ENCODE measurements at places on chromosomes 11 and 22.

GRCh38 chr22:37461961-37462360 lies 24.2 kb downstream of the MFNG start:
- no peak for DNase-seq

DNA sequence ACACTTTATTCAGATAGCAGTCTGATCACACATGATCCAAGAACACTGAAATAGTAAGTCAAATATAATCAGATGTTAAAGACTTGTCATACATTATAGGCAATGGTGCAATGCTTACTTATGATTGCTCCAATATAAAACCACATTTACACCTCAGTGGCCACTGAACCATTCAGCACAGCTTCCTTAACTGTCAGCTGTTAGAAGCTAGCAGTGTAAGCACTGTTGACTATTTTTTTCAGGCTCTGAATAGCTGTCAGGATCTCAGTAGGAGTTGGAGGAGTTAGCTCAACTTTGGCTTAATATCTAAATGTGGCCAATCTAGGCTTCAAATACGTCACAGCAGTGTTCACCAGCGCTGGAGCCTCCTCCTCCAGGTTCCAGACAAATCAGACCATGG lies 36.6 kb downstream of the METTL15 start:
- no peak for DNase-seq

- DNase-seq = peak; percentile 86
Observed at GRCh38 chr22:27748751-27749191, 52.8 kb downstream of the MN1 start.

DNA sequence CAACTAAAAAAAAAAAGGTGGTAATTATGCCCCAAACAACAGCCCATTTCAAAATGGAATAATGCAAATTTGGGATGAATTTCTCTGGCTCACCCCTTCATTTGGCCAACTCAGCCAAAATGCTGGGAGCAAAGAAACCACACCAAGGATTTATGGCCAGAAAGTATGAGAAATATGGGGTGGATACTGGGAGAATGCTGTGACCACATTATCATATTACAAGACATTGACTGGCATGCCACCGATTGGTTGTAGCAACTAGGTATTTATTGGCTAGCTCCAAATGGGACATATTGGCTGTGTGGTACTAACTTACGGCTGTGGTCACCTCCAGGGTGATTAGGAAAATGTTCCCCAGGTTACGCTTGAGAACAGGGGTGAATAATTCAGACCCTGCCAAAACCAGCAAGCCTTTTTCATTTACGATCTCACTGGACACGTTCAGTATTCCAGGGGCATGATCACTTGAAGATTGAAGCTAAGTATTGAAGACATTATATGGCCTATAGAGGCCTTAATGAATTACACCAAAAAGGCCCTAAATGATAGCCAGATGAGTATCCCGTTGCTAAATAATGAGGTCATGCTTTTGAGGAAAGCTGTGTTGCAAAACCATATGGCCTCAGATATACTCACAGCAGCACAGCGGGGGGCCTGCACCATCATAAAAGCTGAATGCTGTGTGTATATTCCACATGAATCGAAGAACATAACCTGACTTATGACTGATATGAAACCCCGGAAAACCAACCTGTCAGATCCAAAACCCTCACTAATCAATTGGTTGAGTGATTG lies 3.8 kb upstream of the FDX1 start:
- peak; percentile 30 for DNase-seq

- DNase-seq = no peak
Observed at GRCh38 chr22:27466229-27466628, 335.3 kb downstream of the MN1 start.

DNA sequence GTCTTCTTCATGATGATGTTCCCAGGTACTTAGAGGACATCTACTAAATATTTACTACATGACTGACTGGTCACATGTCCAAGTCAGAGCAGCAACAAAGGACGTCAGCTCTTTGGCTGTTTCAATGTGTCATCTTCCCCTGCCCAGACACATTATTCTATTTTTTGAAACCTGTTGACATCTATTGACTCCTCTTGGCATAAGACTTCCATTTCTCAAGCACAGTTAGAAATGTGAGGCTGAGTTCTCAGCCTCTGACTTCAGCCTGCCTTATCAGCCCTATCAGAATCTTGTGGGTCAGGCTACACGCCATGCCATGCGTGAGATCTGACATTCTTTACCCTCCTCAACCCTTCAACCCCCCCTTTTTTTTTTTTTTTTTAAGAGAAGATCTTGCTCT lies 63.8 kb downstream of the SC5D start:
- DNase-seq = no peak

DNA sequence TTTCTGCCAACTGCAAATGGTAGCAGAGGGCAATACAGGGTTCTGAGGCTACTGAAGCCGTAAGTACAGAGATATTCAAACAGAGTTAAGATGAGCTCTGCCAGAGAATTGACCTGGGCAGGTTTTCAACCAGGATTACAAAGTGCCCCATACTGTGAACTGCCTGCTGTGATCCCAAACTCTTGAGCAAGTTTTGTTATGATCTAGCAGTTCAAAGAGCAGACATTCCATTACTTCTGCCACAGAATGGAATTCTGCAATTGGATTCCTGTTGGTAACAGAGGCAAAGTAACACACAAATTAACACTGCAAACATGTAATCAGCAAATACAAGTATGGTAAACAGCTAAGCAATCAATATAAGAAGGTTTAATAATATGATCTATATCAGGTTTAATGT lies 31.2 kb downstream of the ALG9 start:
- no peak for DNase-seq

DNA sequence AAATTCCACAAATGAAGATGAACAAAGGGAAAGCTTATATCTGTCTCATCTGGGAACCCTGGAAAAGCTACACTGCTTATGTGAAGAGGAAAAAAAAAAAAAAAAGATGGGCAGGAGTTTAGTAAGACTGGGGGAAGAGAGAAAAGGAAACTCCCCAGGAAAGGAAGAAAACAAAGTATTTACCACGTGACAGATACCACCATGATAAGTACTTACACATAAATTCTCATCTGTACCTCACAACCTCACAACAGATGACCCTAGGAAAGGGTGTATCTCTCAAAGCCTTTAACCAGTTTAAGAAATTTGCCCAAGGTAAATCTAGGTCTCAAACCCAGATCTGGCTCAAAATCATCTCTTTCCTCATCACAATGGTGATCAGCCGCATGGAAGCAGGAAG lies 77.1 kb downstream of the GAB2 start:
- DNase-seq = no peak

- no peak for DNase-seq
Observed at GRCh38 chr11:123523539-123523938, 93.5 kb downstream of the GRAMD1B start.

DNA sequence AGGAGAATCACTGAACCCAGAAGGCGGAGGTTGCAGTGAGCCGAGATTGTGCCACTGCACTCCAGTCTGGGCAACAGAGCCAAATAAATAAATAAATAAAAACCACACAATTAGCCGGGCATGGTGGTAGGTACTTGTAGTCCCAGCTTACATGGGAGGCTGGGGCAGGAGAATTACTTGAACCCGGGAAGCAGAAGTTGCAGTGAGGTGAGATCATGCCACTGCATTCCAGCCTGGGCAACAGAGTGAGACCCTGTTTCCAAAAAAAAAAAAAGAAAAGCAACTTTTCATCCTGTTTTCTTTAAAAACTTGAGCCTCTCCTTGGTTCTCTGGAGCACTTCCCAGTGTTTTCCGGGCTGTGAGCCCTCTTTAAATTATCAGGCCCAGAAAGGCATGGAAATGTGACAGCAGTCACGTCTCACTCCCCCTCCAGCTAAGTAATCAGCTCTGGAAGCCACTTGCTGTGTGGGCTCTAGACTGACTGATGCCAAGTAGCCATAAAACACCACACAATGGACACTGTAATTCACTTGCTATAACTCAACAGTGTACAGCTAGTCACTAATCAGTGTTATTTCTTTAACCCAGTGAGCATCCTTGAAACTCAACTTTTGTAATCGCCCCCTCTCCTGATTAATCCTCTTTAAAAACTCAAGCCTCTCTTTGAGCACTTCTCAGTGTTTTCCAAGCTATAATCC lies 13.0 kb upstream of the MCHR1 start:
- no peak for DNase-seq

DNA sequence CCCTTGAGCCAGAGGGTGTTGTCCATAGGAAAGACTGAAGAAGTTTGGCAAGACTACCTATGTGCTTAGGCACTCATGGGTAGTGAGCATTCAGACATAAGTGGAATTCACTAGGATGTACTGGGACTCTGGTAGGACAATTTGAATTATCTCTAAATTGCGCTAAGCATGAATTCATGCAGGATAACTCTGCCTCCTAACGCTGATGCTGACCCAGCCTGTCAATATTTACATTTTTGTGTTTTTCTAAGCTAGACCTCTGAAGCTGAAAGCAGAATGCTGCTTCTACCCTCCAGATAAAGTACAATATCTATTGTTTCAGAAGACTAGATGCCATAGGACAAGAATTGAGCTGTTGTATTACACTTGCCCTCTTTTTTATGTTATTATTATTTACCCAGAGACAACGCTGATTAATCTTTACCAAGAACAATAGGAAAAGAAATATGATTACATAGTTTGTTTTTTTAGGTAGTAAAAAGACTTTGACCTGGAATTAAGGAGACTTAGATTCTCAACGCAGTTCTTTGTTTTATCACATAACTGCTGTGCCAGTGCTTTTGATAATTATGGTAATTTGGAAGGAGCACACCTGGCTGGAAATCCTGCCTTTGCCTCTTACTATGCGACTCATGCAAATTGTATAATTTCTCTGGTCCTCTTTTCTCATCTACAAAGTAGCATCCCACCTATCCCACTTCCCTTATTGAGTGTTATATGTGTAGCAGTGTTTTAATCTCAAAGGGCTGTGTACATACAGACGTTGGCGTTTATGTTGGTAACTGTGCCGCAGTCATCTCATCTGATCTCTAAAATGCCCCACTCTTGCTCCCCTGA lies 21.2 kb upstream of the GRAMD1B start:
- DNase-seq = no peak

DNA sequence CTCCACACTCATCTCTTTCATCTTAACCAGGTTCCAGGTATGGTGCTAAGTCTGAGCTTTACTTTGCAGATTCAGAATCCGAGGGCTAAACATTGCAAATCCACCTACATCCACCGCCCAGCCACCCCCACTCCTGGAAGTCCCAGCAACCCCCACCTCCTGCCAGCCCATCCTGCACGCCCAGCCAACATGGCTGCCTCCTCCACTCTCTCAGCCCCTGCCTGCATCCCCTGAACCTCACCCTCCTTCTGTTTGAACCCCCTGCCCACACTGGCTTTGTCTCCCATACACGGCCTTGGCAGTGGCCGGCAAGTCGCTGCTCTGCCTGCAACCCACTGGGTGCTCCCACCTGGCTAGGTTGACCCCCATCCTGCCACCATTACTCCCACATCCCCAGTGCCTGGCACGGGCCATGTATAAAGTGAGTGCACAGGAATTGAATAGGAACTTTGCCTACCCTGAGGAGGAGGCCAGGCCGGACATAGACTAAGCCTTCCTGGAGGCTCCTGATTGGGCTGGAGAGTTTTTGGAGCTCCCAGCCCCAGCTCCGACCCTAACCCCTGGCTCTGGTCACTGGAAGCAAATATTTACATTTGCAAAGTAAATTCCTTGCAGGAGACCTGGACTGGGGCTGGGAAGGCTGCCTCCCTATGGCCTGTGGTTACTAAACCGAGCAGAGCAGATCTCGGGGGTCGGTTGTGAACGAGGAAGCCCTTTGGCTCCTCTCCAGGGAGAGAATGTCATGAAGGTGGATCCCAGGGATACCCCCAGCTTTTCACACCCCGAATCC lies 14.4 kb downstream of the EMID1 start:
- no peak for DNase-seq

- no peak for DNase-seq
Observed at GRCh38 chr11:30348035-30348434, 25.1 kb downstream of the ARL14EP start.

GRCh38 chr11:8259306-8259959 lies 4.2 kb downstream of the LMO1 start:
- DNase-seq = peak; percentile 59

GRCh38 chr11:72075109-72075508 lies 5.2 kb downstream of the NUMA1 start:
- DNase-seq = peak; percentile 80

GRCh38 chr11:117428856-117429229 lies 101.2 kb downstream of the CEP164 start:
- DNase-seq = no peak

DNA sequence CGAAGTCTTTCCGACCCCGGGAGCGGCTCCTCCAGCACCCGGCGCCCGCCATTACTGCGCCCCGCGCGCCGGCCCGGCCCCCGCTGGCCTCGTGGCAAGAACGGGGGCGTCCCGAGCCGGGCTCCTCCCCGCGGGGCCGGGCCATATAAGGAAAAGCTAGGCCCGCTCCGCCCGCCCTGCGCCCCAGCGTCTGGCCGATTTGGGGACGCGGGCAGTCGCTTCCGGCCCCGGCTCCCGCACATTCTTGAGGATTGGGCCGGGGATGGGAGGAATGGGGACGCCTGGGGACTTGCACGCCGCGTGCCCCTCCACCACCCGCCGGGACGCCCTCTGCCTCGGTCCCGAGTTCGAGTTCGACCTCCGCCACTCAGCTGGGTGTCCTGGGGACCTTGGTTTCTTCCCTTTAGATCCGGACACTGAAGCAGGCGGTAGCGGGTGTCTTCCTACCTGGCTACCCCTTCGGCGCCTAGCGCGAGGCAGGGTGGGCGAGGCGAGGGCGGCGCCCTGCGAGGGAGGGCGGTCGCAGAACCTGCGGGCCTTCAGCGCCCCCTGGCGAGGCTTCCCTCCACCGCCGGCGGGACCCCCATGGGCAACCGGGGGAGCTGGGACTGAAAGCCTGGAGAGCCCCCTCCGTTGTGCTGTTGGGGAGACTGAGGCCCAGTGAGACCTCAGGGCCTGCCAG lies 3.8 kb downstream of the SMTN start:
- DNase-seq = peak; percentile 97

- DNase-seq = no peak
Observed at GRCh38 chr22:44342347-44342956, 29.7 kb upstream of the SHISAL1 start.

DNA sequence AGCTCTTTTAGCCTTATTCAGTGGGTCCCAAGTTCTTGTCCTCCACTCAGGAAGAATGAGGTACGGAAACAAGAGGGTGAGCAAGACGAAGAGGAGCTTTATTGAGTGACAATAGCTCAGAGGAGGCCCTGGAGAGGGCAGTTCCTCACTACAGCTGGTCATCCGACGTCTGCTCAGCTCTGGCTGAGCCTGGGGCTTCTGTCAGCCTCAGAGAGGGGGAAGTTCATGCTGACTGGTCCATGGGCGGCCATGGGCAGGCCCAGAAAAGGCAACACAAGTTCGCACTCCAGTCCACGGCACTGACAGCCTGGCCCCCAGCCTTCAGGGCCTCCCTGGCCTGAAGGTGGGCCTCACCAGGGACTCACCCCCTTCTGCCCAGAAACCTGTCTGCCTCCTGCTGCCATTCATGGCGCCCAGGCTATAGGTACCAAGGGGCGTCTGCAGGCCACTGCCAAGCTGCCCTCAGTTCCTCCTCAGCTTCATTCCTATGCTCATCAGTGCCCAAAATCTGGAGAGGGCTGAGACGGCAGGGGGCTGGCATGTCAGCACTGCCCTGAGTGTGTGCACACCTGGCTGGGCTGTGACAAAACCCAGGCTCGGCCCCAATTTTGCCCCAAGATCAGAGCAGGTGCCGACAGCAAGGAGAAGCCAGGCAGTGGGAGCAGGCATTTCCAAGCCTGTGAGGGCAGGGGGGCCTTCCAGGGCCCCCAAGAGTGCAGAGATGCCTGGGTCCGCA lies 21.7 kb upstream of the KIAA0930 start:
- DNase-seq = peak; percentile 86

All from suppressor macrophage treated with lipopolysaccharide for 1 hour (primary cell).